ENCODE measurements at places on chromosomes 13 and 19.

- DNase-seq, result no peak
Measured at GRCh38 chr19:17626456-17627015, 61.6 kb downstream of the UNC13A start.

DNA sequence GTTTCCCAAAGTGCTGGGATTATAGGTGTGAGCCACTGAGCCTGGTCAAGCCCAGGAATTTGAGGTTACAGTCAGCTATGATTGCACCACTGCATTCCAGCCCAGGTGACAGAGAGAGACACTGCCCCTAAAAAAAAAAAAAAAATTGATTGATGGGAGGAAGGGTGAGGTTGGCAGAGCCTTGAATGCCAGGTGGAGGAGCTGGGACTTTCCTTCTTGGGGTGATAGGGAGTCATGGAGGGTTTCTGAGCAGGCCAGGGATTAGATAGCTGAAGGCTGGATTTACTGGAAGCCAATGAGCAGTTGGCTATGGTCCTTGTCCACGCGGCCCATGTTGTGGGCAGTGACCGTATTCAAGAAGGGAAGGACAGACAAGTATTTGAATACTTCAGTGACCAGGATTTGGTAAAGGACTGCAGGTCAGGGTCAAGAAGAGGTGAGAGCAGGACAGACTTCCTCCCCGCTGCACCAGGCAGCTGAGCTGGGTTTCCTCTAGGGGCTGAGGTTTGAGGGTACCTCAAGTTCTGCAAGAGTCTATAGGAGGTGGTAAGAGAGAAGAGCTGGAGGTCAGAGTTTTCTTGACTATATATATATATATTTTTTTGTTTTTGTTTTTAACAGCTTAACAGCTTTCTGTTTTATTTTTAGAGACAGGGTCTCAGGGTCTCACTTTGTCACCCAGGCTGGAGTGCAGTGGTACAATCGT lies 6.9 kb upstream of the ICAM4 start:
- no peak for DNase-seq

- no peak for DNase-seq
Measured at GRCh38 chr13:103236213-103236612, 170.0 kb upstream of the SLC10A2 start.

DNA sequence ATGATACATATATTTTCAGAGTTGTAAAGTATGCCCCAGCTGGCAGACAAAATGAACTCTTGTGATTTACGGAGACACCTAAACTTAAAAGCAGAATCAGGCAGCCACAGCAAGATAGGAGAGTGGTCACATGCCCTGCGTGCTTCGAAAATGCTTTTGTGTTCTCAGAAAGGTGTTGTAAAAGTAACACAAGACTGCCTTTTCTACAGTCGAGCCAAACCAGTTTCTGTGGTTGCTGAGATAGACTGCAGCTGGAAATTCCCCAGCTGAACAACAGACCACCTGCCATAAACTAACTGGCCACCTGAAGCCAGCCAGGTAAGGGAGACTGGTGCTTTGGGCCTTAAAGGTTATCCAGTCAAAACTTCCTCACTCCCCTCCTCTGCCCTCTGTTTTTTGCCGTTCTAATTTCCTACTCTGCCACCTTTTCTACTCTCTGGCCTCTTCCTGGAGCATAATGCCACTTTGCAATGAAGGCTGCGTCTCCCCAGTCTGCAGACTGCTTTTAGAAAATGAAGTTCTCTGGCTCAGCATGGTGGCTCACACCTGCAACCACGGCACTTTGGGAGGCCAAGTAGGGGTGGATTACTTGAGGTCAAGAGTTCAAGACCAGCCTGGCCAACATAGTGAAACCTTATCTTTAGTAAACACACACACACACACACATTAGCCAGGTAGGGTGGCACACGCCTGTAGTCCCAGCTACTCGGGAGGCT lies 381.2 kb upstream of the SLITRK1 start:
- no peak for DNase-seq

- DNase-seq, result no peak
Measured at GRCh38 chr19:15671891-15672579, 852 bp upstream of the CYP4F12 start.

DNA sequence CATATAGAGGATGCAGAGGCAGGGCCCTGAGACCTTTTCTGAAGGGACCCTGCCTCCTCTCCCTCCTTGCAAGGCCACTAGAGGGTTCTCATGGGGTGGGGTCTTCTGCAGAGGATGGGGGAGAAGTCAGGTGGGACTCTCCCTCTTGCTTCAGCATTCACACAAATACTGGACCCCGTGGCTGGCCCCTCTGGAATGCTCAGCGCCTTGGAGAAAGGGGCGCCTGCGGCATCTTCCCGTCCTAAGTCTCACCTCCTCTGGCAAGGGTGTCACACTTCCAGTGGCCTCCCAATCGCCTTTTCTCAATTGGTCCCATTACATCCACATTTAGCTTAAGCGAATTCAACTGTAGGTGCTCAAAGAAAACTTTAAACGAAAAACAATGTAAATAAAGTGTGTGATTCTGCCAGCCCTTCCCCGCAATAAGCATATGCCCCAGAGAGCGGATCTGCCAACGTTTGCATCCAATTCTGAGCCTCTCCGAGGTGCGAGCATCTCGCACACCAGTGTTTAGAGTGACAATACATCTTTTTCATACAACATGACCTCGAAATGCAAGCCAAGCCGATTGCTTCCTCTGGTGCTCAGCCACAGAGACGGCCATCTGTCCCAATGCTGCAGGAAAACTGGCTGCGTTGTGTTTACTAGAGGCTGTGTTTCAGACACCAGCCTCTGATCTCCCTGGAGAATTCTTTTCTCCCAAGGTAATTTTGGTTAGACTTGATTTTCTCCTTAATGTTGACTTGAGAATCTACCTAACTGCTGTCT lies 69.1 kb upstream of the WASF3 start:
- no peak for DNase-seq

- no peak for DNase-seq
Measured at GRCh38 chr13:62119739-62120700, 704.4 kb upstream of the PCDH20 start.

DNA sequence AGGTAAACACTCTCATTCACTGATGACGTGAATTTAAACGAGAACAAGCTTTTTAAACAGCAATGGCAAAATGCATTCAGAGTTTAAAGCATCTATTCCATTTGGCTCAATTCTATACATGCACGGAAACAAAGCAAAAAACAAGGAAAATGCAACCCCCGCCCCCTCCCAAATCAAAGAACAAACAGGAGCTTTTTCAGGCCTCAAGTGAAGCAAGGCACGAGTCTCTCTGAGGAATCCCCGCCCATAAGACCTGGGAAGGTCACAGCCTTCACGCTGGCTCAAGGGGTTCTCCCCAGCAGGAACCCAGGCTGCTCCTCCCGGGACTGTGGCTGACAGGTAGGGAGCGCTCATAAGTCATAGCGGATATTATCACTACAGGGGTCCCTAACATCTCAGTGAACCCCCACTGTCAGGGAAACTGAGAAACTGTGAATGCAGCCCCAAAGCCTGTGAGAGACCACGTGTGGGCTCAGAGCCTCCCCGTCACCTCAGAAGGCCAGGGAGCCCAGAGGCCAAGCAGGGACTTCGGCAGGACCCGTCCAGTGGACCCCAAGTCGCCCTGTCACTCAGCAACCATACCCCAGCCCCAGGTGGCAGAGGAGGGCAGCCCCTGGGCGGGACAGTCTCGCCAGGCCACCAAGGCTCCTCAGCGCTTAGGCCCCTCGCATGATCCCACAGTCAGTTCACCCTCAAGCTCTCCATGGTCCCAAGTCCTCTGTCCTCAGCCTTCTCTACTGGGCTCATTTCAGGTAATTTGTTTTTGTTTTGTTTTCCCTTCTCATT lies 117.3 kb downstream of the ZDHHC20 start:
- no peak for DNase-seq

GRCh38 chr19:11754663-11755062 lies 12.1 kb upstream of the ZNF441 start:
- DNase-seq, result no peak

GRCh38 chr13:87981416-87981815 lies 310.2 kb downstream of the SLITRK5 start:
- no peak for DNase-seq

GRCh38 chr13:35966024-35966423 lies 165.2 kb downstream of the DCLK1 start:
- DNase-seq, result no peak

DNA sequence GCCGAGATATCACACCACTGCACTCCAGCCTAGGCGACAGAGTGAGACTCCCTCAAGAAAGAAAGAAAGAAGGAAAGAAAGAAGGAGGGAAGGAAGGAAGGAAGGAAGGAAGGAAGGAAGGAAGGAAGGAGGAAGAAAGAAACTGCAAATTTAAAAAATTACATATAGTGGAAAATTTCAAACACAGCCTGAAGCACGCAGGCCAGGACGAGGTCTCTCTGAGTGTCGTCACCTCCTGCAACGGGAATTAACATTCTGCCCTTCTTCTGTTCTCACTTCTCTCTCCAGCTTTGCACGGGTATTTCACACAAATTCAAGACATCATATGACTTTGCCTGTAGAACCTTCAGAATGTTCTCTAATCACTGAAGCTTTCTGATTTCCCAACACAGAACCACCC lies 108.2 kb downstream of the GNG7 start:
- no peak for DNase-seq

- DNase-seq, result no peak
Measured at GRCh38 chr13:46352805-46353204, 34.2 kb downstream of the RUBCNL start.

GRCh38 chr13:23372264-23372906 lies 61.1 kb downstream of the SACS start:
- DNase-seq, result peak; percentile 8

GRCh38 chr13:29473166-29473565 lies 122.3 kb downstream of the SLC7A1 start:
- DNase-seq, result no peak

DNA sequence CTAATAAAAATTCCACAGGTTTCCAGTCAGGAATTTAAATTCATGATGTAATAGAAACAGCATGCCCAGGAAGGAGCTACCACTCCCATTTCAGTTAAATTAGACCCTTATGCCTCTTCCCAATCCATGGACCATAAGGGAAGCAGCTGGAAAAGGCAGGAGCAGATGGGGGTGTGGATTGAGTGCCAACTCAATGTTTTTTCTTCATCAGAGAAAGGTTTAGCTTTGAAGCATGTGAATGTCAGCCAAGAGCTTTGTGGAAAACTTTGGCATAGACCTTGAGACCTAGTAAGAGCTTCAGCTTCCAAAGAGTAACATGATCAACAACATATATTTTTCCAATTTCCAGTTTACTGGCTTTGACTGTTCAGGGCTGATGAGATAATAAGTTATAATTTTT lies 2139.9 kb downstream of the PCDH9 start:
- DNase-seq, result no peak

DNA sequence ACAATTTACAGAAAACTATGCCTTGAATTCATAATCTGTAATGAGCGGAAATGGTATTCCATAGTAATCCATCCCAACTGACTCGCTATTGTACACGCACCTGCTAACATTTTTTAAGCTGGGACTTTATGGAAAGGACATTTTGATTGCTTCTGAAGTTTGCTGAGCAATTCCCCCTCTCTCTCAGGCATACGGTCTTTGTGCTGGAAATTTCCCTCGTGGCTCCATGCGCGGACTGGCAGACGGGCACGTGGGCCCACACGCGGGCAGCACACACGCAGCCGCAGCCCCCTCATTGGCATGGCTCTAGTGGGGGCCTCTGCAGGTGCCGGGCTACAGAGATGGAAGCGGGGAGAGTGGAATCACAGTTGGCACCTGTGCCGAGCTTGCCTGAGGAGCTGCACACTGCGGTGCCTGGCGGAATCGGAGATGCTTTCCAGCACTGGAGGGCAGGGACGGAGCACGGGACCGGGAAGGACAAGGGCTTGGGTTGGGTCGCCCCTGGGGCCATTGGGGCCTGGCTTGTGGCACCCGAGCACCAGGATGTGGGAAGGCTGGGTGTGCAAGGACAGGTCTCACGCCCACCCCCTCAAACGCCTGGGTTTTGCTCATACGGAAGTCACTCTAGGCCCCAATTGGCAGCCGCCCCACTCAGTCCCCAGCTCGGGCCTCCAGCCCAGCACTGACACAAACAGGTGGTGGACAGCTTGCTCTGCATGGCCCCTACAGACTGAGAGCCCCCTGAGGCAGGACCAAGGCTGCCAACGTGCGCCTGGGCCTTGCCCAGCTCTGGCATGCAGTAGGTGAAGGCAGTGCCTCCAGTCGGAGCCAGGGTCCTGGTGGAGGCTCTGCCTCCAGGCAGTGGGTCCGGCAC lies 30.2 kb upstream of the CCNE1 start:
- no peak for DNase-seq

GRCh38 chr19:45250832-45251451 lies at the start of gene MARK4:
TSS of gene MARK4 (plus strand) at chr19:45251271. CDS start at chr19:45251589, 318 bp downstream.
- no peak for DNase-seq

- DNase-seq, result no peak
Measured at GRCh38 chr19:2554856-2555255, 78.9 kb downstream of the GADD45B start.

- no peak for DNase-seq
Measured at GRCh38 chr13:89270736-89271135, 1599.6 kb downstream of the SLITRK5 start.

DNA sequence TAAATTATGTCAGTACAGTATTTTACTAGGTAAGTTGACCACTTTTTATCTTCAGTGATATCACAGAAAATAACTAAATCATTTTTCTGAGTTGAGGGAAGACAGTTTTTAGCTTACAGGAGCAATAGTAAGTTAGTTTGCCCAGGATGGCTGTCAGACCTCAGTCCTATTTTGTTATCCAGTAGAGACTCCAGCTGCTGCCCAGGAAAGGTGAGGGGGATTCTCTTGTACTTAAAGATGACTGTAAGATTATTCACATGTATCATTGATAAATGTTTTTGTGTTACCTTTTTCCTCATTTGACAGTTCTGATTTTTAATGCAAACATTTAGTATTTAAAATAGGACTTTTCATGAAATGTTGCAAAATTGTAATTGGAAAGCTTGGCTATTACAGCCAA lies 14.5 kb upstream of the GPR183 start:
- no peak for DNase-seq

GRCh38 chr19:11361037-11361770 lies 6.0 kb downstream of the PLPPR2 start:
- DNase-seq, result no peak

GRCh38 chr13:110471156-110471832 lies 90.2 kb downstream of the RAB20 start:
- no peak for DNase-seq

DNA sequence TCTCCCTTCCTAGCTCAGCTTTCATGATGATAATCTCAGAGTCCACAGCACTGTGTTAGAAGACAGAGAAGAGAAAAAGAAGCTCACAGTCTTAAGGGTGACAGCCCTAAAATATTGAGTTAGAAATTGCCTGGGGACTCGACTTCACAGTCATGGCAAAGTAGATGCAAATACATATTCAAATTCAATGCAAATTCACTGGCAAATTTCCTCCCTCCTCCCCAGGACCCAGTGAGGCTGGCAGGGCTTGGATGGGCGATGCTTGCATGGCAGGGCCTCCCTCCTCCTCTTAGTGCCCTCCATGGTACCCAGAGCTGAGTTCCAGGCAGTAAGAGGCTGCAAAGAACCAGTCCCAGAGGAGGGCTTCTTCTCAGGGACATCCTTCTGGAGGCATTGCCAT lies 115.6 kb upstream of the UQCRFS1 start:
- no peak for DNase-seq

DNA sequence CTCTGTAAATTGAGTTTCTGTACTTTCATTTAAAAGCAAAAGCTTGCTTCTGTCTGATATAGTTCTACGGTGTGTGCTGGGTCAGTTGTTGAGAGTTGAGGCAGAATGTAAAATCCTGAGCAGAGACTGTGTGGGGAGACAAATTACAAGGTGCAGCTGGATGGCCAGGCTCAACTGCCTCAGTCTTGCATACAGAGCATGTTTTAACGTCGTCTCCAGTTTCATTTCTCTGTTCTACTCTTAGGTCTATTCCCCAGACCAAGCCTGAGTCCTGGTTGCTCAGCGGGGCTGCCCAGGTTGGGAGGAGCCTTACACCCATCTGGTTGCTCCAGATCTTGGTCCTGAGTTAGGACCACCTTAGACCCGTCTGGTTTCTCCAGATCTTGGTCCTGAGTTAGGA lies 54.4 kb upstream of the MEDAG start:
- DNase-seq, result no peak
